Stimulated activated CD4-positive, alpha-beta T cell treated with anti-CD3 and anti-CD28 coated beads, Interleukin-1b, Interleukin-23, amount 100 ng/mL, for 24 hours (primary cell): ENCODE measurements at places on chromosomes 13 and 19.

DNA sequence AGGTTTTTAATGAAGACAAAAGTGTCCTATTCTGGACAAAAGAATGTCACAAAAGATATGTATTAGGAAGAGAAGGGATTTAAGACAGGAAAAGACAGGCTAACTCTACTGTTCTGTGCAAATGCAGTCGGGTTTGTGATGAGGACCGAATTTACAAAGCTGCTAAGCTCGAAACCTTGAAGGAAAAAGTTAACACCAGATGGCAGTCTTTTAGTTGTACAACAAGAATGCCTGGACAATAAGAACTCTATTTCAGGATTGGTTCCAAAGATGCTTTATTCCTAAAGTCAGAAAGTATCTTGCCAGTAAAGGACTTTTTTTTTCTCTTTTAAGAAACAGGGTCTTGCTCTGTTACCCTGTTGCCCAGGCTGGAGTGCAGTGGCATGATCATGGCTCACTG, 51.1 kb downstream of the HS6ST3 start:
- DNase-seq: no peak

- no peak for DNase-seq
Measured at GRCh38 chr19:35058370-35058769, 16.8 kb downstream of the HPN start.

GRCh38 chr19:24099829-24100228, 12.8 kb downstream of the ZNF254 start:
- DNase-seq: no peak

DNA sequence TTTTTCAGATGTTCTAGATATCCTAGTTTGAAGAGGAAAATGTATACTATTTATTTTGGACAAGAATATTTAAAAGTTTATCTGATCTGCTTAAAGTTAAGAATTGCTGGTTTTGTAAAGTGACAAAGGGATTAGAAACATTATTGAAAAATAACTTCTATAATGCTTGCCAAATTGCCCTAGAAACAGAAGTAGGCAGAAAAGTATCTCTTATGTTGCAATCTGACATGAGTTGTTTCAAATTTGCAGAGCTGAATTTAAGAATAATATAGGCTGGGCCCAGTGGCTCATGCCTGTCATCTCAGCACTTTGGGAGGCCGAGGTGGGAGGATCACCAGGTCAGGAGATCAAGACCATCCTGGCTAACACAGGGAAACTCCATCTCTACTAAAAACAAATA, 777.1 kb downstream of the LIG4 start:
- no peak for DNase-seq

- no peak for DNase-seq
Measured at GRCh38 chr13:39455521-39456175, 147.3 kb downstream of the LHFPL6 start.

DNA sequence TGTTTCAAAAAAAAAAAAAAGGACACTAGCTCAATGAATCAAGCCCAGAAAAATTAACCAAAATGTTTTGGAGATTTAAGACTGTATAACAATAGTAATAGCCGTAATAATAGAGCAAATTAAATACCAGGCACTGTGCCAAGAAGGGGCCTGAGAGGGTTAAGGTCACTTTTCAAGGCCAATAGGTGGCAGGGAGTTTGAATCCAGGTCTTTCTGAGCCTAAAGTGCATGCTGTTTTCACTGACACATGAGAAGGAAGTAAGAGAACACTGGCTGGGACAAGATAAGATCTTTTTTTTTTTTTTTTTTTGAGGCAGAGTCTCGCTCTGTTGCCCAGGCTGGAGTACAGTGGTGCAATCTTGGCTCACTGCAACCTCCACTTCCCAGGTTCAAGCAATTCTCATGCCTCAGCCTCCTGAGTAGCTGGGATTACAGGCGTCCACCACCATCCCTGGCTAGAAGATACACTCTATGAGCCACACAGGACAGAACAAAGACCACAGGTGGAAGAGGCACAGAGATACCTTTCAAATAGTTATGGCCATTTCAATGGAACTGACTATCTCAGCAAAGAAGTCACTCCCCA, 7.7 kb downstream of the FFAR2 start:
- DNase-seq: no peak

DNA sequence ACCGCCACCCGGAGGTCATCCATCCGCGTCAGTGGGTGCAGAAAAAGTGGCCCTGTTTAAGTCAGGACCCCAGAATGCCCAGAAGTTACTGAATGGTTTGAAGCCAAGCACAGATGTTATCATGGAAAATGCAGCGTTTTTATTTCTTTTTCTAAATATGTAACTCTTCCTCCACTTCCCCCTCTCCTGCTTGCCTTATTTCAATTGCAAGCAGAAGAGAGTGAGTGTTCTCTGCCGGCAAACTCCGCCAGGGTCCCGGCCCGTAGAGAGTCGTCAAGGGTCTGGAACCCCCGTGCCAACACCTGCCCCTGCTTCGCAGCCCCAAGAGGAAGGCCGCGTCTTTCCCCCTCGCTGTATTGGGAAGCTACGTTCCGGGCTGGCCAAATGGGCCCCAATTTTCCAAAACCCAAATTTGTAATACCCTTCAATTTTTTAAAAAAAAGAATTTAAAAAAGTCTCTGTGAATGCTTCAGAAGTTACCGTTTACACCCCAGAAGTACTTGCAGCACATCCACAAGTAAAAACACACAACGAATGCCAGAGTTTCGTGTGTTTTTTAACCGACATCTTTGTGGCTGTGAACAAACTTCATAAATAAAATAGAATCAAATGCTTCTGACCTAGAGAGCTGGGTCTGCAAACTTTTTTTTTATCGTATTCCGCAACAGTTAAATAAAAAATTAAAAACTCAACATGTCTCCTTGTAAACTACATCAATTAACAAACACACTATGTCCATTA, 712 bp upstream of the PDX1 start:
- DNase-seq: no peak

- no peak for DNase-seq
Measured at GRCh38 chr13:24630851-24631620, 49.2 kb upstream of the ATP12A start.

GRCh38 chr13:20425819-20426219, 99.8 kb downstream of the CRYL1 start:
- DNase-seq: no peak
